ENCODE measurements at places on chromosomes 16 and 17. TPM values are rescaled to one million over a fixed set of nuclear protein-coding genes. Genes with fewer than 3 reads are reported as not detected.

- DNase-seq, result no peak
Observed at GRCh38 chr16:57024894-57025680, 35.7 kb downstream of the NLRC5 start.

DNA sequence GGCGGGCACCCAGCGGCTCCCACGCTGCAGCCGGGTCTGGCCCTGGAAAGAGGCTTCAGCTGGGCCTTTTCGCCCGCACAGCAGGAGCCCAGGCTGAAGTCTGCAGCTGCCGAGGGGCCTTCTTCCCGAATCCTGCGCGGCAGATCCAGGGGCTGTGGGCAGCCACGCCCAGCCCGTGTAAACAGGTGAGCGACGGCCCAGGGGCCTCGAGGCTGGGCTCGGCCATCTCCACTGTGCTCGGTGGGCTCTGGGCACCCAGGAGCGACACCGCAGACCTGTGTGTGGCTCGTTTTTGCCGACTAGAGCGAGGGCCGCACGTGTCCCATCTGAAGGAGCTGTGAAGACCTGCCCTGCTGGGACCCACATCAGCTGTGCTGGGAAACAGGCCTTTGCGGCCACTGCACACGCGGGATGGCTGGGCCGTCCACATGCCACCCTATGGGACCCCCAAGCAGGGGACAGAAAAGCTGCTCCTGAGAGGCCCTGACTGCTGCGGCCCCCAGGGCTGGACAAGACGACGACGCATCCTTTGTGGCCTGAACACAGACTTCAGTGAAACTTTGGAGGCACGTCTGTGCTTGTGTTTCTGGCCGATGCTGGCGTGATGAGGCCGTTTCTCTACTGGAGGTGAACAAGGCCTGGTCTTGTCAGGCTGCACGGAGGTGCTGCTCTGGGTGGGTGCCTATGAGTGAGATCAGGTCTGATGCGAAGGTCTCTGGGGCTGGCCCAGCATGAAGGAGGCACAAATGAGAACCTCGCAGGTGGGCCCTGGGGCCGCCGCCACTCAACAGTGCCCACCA is 5.2 kb upstream of the APRT start:
- DNase-seq, result no peak

- no peak for DNase-seq
Observed at GRCh38 chr16:79811541-79811940, 211.0 kb upstream of the MAF start.

Gene AMZ2
- 55.9 TPM for total RNA-seq

Gene TIMM22
- 9.1 TPM for total RNA-seq

Gene CLDN7
- total RNA-seq, result 98.7 TPM

Gene CDRT15L2
- not detected for total RNA-seq
